GM03348 (cell line): ENCODE measurements at places on chromosomes 1 and 21.

DNA sequence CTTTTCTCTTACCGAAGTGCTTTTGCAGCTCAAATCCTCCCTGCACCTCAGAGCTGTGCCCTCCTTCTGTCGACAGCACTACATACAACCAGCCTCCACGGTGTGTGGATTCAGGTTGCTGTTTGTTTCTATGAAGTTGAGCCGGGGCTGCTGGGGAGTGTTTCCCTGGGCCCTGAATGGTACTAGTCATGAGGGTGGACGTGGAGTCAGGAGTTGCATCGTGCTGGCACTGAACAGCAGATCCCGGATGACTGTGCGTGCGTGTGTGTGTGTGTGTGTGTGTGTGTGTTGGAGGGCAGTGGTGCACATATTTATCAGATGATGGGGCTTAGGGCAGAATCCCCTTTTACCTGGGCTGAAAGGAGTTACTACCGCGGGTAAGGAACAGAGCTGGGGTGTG is 47.0 kb downstream of the ACTL8 start:
- DNase-seq: no peak

DNA sequence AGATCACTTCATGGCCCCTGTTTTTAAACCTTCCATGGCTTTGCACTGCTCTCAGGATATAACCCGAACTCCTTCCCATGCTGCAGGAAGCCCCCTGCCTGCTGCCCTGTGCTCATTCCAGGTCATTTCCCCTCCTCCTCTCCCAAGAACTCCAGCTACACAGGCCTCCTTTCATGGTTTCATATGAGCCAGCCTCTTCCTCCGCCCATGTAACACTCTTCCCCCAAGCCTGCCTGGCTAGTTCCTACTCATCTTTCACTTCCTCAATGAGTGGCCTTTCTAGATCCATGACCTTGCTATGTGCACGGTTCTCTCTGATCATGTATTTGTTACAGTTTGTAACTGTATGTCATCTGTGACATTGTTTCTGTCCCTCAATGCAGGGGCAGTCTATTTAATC is 3.1 kb upstream of the NCF2 start:
- no peak for DNase-seq

- DNase-seq: no peak
Observed at GRCh38 chr1:16116002-16116401, 39.9 kb downstream of the EPHA2 start.

- DNase-seq: no peak
Observed at GRCh38 chr1:10696977-10697376, 99.5 kb downstream of the CASZ1 start.

- DNase-seq: peak; percentile 89
Observed at GRCh38 chr1:159936273-159936904, 9.0 kb downstream of the IGSF9 start.

DNA sequence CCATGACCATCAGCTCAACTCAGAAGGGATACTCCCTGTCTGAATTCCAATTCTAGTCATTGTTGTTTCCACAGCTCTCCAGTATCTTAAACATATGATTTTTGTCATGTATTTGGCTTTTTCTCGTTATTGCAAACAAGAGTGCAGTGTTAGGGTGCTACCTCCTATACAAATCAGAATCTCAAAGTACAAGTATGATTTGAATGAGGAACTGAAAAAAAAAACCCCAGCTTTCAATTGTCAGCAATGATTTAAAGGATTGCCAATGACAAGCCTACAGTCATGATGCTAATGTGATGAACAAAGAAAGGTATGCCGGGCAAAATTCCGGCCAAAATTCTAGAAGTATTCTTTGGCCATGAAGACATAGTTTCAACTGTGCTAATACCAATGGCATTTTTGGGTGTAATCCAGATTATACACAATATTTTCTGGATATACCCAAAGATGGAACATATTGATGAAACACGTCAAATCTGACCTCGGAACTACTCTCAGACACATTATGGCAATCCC is 14.9 kb downstream of the TMEM35B start:
- DNase-seq: no peak

- DNase-seq: no peak
Observed at GRCh38 chr1:223123011-223123610, 19.9 kb downstream of the TLR5 start.

DNA sequence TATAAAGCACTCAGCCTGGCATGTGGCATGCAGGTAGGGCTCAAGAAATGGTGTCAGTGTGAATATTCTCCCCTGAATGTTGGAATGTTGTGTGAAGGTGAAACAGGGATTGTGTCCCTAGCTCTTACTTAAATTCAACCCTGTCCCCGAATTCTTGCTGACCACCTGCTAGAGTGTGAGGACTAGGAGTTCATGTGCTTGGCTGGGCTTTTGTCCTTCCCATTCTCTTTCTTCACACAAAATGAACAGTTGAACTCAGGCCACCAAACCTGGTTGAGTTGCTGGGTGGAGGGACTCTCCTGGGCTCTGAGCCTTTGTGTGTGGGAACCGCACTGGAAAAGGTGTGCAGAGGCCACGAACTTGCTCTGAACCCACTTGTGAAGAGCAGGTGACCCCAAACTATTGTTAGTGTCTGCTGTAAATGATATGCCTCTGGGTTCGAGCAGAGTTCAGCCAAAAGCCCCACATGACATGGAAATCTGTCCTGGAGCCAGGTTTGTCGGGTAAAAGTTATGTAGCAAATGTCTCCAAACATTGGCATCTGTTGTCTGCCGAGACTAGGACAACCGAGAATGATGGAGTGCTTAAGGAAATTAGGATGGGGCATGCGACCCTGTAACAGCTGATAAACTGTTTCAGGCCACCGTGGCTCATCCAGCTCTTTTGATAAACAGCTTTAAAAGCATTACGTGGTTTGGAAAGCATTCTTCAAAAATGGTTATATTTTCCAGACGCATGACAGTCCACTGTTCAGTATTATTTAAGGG is 144.2 kb downstream of the DHRS3 start:
- no peak for DNase-seq

DNA sequence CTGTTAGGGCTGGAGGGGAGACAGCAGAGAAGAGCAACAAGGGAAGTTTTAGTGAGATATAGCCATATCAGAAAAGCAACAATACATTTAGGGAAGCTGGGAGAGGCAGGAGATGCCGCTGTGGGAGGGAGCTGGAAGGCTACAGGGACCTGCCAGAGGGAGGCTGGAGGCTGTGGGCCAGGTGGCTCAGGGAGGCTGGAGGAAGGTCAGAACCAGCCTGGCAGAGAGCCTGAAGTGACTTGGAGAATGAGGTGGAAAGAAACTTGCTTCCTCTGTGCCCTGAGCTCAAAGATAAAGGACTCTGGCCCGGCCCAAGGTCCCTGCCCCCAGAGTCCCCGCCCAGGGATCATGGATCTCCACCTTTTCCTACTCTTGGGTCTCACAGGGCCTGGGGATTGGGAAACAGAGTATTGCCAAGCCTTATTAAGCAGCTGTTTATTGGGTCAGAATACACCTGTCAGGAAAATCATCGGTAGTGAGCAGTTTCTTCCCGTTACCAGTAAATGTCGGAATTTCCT is 85.9 kb downstream of the KIF26B start:
- no peak for DNase-seq

DNA sequence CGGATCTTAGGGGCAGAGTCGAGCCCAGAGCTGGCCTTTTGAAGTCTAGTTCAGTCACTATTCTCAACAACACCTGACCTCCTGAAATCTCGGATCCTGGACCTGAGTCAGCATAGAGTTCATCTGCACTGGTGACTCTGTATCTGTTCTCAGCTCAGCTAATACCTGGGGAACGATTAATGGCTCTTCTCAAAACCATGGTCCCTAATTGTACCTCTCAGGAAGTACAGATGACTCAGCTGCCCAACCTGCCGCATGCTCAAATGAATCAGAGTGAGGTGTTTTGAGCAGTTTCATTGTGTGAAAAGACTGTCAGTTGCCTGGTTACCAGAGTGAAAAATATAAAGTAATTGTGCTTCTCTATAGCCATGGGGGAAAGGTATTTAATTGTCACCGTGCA is 89.2 kb downstream of the SLC35F3 start:
- DNase-seq: no peak

DNA sequence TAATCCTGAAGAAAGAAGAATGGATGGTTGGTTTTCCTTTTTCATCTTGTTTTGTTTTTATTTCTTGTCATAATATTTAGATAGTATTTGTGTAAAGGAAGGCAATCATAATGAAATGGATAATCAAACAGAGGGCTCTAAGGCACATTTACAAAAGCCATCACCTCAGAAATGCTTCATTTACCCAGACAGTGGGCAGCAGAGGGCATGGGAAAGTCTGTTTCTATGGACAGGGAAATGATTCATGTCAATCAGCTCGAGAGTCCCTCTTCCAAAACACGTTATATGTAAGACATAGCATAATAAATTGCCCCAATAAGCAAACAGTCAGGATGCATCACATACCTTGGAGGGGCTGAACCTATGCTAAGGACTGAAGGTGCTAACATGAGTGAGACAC is 426.1 kb downstream of the PLPP3 start:
- no peak for DNase-seq

DNA sequence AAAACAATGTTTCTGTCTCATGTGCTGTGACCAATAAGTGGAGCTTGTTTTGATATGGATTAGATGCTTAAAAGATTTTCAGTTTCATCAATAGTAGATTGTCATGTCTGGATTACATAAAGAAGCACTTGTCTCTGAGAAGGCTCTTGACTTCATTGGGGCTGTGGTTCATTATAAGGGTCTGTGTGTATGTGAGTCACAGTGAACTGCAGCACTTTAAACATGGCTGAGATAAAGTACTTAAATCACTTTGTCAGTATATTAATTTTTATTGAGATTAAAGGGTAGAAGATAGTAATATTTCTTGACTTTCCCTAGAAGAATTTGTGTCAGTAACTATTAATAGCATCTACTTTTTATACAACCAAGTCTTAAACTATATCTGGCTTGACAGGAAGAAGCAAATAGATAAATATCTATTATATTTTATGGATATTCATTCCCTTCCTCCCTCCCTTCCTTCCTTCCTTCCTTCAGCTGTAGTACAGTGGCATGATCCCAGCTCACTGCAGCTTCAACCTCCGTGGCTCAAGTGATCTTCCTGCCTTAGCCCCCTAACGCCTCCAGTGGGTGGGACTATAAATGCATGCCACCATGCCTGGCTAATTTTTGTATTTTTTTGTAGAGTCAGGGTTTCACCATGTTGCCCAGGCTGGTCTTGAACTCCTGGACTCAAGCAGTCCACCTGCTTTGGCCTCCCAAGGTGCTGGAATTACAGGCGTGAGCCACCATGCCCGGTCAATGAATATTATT is 48.8 kb downstream of the ZFYVE9 start:
- no peak for DNase-seq

GRCh38 chr1:228061411-228062084 is 21.0 kb upstream of the ARF1 start:
- no peak for DNase-seq

GRCh38 chr21:41359286-41359685 is 2.5 kb upstream of the MX2 start:
- no peak for DNase-seq

DNA sequence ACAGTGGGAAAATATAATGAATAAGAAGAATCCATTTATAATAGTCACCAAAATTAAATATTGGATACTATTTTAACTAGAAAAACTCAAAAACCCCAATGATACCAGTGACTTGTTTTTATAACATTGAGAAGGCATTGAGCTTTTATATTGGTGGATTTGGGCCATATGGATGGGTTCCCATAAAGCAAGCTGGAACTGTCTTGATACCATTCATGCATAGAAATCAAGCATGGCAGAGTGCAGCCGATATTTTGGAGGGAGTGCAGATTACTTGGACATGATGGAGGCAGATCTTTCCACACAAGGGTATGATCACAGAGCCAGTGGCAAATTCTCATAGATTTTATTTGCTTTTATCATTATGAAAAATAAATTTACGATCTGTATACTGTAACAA is 3.8 kb upstream of the RWDD3 start:
- no peak for DNase-seq

- peak; percentile 62 for DNase-seq
Observed at GRCh38 chr1:230167419-230167852, 100.4 kb downstream of the GALNT2 start.

GRCh38 chr1:247357052-247357780 is 25.5 kb upstream of the ZNF496 start:
- DNase-seq: no peak

DNA sequence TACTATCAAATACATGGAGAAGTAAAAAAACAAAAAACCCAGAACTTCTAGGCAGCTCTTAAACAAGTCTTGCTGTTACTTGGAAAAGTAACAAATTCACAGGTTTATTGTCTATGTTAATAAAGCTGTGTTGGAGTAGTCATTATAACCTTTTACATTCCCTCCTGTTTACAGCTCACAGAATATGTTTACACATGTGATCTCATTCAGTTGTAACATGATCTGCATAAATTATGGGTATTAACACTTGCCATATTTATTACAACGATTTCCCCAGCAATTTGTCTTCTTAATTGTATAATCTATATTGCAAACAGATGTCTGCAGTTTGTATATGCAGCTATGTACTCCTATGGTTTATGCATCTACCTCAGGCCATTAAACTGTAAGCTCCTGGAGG is 28.6 kb downstream of the ERG start:
- no peak for DNase-seq

DNA sequence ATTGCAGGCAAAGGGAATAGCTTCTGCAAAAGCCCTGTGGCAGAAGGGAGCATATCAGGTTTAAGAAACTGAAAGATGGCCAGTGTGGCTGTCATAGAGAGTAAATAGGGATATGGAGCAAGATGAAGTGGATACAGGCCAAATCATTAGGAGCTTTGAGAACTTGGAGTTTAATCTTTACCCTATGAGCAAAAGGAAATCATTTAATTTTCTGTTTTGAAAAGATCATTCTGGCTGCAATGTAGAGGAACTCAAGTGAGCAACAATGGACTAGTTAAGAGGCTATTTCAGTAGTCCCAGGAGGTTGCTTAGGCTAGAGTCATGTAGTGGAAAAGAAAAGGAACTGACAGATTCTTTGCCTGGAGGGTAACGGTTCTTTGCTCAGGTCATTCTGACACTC is 47.2 kb downstream of the RAP1A start:
- DNase-seq: no peak
